ENCODE measurements at places on chromosomes 1 and 21. TPM values are rescaled to one million over a fixed set of nuclear protein-coding genes. Genes with fewer than 3 reads are reported as not detected.

C1orf185 gene
- total RNA-seq, result not detected

GRCh38 chr1:117058810-117059209 lies 1.3 kb upstream of the TTF2 start:
- DNase-seq, result no peak

GJA9 gene
- not detected for total RNA-seq

DNA sequence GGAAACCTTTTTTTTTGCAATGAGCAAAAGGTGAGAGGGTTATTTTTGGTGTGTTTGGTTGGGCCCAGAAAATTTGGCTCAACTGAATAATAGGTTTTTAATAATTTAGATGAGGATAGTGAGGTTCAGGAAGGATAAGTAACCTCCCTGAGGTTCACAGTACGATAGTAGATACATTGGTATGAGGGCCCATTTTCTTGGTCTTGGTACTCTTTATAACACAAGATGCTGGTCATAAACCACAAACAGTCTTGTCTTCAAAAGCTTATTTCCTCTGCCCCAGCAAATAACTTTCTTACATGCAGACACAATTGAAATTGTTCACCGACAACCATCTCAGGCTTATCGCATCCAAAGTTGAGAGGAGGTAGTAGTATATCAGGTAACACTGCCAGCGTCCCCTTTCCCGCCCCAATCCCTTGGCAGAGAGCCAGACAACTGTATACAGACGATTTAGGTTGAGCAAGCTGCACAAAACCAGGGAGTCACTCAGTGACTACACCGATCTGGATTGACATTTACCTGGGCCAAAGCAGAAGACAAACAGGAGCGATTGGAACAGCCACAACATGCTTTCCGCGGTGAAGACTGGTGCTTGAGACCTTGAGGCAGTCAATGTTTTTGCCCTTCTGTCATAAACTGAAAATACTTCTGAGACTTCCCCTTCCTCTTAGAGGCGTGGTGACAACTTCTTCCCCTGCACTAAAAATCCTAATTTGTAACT lies at the start of gene SLAMF6:
SLAMF6 (minus strand) TSS at position 634 of the 724 bp plus-strand sequence; CDS start at position 571, 63 bp downstream.
- DNase-seq, result no peak

- DNase-seq, result no peak
Measured at GRCh38 chr1:6016191-6016865, 24.1 kb upstream of the NPHP4 start.
